ENCODE measurements at places on chromosomes 2 and 18.

GRCh38 chr2:207148020-207148419, 17.7 kb downstream of the KLF7 start:
- no peak for DNase-seq

- DNase-seq = no peak
These were observed 100.7 kb upstream of the ZFP36L2 start for GRCh38 chr2:43327119-43327518.

- no peak for DNase-seq
These were observed 133.3 kb downstream of the PTRHD1 start for GRCh38 chr2:24659862-24660261.

GRCh38 chr18:10485475-10485874, 31.0 kb downstream of the APCDD1 start:
- no peak for DNase-seq

GRCh38 chr2:152555048-152555447, 162.2 kb downstream of the PRPF40A start:
- no peak for DNase-seq

DNA sequence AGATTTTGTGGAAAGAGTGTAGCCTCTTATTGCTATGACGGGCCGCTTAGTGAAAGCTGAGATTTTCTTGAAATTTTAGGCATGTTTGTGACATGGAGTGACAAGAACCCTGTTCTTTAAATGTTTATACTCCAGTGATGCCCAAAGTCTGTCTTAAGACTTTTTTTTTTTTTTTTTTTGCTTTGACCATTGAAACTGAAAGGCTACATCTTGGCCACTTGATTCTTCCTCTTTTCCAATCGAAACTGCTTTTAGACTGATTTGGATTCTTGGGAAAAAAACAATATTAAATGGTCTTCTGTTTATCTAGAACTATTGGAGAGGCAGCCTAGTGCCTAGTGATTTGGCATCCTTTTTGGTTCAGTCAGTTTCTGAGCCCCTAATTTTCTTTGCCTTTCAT, 2.4 kb upstream of the SLC8A1 start:
- no peak for DNase-seq

DNA sequence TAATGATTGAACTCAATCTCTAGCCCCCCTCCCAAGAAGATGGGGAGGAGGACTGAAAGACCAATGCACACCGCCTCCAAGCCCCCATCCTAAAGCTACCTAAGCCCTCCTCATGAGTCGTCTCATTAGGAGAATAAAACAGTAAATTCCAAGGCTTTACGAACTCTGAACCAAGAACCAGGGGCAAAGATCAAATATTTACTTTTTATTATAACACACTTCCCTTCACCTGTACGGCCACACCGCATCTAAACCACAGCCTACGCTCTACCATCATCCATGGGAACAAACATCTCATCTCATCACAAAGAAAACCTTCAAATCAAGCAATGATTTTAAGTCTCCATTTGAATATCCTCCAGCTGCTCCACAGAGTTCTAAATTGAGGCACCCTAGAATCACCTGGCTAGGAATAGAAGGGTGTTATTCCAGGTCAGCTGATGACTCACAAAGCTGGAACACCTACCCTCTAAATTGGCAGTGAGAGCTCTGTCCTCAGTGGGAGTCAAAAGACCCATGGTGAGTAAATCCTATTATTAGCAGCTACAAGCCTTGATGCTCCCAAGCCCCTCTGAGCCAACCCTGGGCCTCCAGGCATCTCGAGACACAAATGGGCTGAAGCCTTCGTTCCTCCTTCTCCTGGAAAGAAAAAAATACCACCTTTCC, 45.6 kb upstream of the BZW1 start:
- no peak for DNase-seq

GRCh38 chr2:9400268-9401058, 22.9 kb downstream of the ITGB1BP1 start:
- DNase-seq = no peak

GRCh38 chr2:201441409-201441808, 9.8 kb downstream of the TRAK2 start:
- no peak for DNase-seq

DNA sequence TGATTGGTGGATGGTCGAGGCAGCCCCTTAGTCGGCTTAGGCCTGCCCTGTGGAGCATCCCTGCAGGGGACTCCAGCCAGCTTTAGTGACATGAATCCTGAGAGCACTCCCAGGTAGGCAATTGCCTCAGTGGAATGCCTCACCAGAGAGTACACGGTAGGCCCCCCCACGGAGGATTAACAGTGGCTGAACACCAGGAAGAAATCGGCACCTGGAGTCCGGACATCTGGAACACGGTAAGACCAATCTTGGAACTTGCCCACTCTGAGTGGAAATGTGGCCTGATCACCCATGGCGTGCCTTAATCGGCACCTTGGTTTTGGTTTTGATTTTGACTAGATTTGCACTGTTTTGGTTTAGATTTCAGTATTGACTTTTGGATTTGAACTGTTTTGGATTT, 326.2 kb upstream of the NCKAP5 start:
- DNase-seq = no peak

DNA sequence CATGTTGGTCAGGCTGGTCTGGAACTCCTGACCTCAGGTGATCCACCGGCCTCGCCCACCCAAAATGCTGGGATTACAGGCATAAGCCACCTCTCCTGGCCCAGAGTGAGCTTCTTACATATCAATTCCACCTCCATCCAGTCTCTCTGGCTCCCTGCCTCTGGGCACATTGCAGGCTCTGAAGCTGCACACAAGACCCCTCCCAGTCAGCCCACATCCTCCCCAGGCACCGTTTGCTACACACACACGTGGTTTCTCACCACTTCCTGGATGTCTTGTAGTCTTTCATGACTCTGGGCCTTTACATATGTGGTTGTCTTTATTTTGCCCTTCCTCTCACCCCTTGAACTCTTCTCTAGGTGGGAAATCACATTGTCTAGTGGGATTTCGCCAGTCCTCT, 64.0 kb upstream of the CABLES1 start:
- no peak for DNase-seq

DNA sequence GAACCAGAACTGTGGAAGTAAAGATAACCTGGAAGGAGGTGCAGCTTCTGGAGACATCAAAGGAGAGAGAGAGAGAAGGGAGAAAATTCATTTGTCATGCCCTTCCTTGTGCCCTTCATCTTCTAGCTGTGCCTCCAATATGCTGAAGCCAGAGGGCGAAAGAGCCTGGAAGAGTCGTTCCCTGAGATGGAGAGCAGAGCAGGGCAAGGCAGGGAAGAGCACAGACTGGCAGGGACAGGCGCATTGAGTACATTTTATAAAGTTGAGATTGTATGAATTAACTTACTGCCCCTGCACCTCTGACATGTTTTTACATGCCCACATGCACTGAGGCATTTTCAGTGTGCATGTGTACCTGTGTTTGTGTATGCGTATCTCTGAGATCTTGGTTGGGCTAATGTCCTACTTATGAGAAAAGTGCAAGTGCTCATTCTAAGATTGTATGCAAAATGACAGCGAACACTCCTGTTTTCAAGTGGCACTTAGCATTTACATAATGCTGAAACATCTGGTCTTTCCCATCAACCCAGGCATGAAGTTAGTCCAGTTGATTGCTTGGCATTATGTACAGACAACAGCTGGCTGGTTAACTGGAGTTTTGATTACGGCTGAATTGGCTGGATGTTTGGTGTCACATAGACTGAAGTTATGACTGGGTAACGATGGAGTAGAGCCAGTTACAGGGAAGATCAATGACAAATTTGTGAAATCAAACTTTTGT, 23.7 kb upstream of the MMADHC start:
- DNase-seq = no peak

DNA sequence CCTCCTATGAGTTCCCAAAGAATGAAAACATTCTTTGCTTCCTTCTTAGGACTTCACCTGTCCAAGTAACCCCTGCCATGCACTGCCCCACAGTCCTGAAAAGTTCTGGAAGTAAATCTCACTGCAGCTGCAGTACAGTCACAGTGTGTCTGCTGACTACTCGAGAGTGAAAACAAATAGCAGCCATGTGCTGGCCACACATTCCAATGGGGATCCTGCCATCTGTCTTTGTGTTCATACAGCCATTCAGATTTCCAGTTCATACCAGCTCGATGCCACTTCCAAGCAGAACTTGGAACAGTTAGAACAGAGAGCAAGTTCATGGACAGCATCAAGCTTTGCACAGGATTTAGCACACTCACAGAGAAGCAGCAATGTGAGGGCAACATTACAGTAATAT, 629.9 kb upstream of the ACVR2A start:
- no peak for DNase-seq

GRCh38 chr2:38174646-38175423, 98.9 kb upstream of the CYP1B1 start:
- DNase-seq = no peak

GRCh38 chr2:222756951-222757650, 85.6 kb downstream of the MOGAT1 start:
- DNase-seq = no peak

GRCh38 chr2:86441882-86442641, 891 bp downstream of the KDM3A start:
- DNase-seq = peak; percentile 63

- no peak for DNase-seq
These were observed 341.1 kb downstream of the ARL6IP6 start for GRCh38 chr2:153059338-153060052.

DNA sequence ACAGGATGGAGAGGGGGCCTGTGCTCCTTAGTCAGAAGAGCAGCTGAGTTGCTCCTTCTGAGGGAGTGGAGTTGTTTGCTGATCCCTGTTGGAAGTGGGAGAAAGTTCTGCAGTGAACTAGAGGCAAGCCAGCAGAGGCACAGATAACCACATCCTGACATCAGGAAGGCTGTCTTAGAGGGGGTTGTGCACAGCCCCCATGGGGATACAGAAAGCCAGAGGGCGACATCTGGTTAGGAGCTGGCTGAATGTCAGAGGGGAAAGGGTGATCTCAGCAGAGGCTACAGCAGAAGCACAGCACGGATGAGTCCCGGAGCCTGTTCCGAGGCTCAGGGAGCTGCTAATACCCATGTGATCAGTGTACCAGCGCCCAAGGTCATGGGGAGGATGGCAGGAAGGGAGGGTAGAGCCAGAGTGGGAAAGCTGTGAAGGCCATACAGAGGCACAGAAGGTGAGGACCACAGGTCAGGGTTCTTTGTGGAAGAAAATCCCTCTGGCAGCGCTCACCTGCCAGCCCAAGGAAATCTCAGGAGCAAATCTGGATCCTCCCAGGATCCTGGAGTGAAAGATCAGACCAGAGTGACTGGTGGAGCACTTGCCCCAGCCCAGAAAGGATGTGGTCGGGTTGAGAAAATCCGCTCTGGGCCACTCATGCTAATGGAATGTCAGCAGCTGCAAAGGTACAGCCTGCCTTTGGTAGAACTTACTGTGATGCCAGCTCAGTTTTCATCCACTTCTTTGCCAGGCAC, 111.8 kb downstream of the STPG4 start:
- no peak for DNase-seq

DNA sequence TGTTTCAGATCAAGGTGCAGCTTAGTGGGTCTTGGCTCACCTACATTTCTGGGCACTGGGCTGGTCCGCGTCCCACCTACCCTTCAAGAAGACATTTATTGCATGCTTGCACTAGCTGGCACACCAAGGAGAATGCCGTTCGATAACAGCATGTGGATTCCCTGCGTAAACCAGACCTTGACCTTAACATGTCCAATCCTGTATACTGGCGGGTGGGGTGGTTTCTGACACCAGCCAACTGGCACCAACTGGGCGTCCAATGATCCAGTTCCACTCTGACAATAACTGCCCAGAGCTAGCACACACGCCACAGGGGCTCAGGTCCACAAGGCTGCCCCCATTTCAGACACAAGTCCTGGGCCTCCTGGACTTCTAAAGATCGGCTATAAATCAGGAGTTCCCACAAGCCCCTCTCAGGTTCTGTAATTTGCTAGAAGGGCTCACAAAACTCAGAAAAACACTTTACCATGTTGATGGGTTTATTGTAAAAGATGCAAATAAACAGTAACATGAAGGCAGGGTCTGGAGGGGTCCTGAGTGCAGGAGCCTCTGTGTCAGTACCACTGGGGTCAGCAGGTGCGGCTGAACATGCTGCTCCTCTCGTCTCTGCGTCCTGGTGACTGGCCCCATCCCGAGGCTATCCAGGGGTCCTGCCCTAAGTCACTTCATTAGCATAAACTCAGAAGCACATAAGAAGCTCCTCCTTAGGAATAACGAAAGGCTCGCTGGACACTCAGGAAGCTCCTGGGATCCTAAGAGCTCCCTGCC, 161.8 kb downstream of the HDAC4 start:
- no peak for DNase-seq

DNA sequence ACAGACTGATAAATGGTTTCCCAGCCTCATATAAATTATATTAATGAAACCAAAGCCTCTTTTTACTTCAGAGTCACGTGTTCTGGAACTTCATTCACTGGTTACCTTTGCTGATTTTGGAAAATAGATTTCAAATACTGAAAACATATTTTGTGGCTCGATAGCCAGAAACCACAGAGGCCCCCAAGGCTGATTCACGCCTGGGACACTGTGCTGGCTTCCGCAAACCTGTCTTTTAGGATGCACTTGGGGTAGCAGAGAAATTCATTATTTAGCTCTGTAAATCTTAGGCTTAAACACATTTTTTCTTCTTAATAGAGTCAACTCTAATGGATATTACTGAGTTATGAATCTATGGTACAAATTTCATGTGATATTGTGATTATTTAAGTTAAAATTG, 90.7 kb upstream of the TMEM18 start:
- no peak for DNase-seq

DNA sequence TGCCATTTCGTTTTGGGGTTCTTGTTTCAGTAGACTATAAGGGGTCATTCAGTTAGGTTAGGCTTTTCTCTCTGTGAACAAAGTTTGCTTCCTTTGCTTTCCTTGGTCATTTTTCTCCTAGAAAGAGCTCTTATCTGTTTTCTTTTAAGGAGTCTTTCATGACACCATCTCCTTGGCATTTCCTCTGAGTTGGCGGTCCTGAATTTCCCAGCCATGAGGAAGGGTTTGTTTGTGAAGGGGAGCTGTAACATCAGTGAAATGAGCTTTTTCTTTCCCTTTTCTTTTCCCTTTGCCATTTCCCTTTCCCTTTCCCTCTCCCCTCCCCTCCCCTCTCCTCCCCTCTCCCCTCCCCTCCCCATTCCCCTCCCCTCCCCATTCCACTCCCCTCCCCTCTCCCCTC, 61.7 kb downstream of the MAP4K4 start:
- no peak for DNase-seq

GRCh38 chr18:49672853-49673252, 111.0 kb downstream of the LIPG start:
- no peak for DNase-seq

DNA sequence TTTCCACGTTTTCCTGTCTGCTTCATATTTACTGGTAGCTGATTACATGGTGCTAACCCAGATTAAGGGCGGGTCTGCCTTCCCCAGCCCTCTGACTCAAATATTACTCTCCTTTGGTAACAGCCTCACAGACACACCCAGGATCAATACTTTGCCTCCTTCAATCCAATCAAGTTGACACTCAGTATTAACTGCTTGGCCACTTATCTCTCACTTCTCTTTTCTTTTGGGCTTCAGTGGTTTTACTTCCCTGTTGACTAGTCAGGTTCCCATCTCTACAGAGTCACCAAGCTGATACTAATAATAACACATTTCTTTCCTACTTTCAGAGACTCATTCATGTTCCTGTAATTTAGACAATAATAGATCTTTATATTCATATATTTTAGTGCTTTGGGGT, 302.2 kb upstream of the MAP2 start:
- DNase-seq = no peak

- DNase-seq = no peak
These were observed 158.5 kb downstream of the LPIN1 start for GRCh38 chr2:11904941-11905340.

GRCh38 chr18:35085450-35086380, 44.5 kb downstream of the MAPRE2 start:
- no peak for DNase-seq
